ENCODE measurements at places on chromosomes 11 and 22. TPM values are rescaled to one million over a fixed set of nuclear protein-coding genes. Genes with fewer than 3 reads are reported as not detected.

DNA sequence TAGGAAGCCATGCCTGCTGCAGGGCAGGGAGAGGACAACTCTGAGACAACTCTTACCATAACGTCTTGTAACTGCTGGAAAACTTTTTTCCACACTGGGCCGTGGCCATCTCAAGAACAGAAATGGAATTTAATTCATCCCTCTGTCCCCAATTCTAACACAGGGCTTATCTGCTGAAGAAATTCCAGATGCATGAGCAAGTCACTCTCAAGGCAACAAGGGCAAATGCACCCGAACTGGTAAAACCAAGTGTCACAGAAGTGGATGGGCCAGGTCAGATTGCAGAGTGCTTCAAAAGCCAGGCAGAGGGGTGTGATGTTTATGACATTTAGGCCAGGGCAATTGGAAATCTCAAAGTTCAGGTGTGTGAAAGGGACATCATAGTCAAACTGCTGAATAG lies 7.4 kb downstream of the SMPD1 start:
- peak; percentile 44 for DNase-seq

GRCh38 chr11:126304457-126305075 lies 706 bp downstream of the DCPS start:
- no peak for DNase-seq

DNA sequence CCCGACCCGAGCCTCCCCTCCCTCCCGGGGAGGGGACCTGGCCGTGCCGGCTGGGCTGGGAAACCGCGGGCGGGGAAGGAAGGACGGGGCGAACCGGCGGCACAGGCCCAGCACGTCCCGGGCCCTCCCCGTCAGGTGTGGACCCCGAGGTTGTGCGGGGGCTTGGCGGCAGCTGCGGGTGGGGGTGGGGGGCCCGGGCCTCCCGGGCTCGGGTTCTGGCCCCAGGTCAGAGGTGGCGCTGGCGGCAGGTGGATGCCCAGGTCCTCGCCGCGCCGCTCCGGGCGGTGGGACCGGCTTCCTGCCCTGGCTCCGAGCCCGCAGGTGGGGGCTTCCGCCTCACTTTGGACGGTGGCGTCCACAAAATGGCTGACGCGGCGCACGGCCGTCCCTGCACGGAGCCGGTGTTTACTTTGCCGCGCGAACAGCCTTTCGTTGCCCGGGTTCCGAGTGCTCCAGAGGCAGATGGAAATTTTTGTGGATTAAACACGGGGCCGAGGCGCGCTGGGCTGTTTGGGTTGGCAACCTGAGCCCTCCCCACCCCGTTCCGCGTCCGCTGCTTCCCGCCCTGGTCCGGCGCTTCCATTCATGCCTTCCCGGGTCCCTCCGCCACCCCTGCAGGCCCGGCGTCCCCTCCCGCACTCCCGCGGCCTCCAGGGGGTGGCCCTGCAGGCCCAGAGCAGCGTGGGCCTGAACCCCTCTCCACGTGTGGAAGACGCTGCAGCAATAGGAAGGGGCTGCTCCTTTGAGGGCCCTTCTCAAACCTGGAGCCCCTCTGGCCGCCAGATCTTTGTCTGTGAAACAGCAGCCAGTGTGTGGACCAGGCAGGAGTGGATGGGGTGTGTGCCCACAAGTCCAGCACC lies 92.0 kb upstream of the KCNQ1OT1 start:
- no peak for DNase-seq

GRCh38 chr11:96014217-96014616 lies 90.3 kb upstream of the MTMR2 start:
- DNase-seq: peak; percentile 61

DNA sequence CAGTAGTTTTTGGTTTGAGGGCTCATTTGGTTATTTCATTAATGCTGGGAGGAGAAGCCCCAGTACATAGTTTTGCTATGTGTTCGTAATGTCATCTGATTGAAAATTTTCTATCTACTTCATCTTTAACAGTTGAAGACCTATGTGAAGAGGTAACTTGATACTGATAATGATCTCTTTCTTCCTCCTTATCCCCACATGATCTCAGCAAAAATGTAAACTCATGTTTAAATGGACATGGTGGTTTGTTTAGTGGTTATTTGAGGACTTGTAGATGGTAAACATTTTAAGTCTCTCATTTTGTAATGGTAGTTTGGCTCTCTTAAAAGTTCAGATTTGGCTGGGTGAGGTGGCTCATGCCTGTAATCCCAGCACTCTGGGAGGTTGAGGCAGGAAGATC lies 53.7 kb upstream of the SPTBN2 start:
- DNase-seq: no peak

- no peak for DNase-seq
Measured at GRCh38 chr22:23400286-23400981, 179.7 kb downstream of the IGLL1 start.

Gene PRRG4
- polyA plus RNA-seq: not detected

GRCh38 chr22:37822079-37822833 lies 926 bp upstream of the GALR3 start:
- DNase-seq: no peak

DNA sequence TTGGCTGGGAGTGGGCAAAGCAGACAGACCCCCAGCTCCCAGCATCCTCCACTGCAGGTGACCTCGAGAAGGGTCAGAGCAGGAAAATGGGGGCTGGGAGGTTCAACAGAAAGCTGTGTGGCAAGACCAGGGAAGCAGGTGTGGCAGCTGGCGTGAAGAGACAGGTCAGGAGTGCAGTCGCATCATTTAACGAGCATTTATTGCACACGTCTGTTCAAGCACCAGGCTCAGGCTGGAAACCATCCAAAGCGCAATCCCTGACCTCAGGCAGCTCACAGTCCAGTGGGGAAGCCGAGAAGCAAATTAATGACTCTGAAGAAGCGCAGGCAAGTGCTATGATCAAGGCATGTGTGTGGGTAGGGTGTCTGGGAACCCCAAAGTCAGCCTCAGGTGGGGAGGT lies 7.4 kb downstream of the SLC25A45 start:
- DNase-seq: no peak

DNA sequence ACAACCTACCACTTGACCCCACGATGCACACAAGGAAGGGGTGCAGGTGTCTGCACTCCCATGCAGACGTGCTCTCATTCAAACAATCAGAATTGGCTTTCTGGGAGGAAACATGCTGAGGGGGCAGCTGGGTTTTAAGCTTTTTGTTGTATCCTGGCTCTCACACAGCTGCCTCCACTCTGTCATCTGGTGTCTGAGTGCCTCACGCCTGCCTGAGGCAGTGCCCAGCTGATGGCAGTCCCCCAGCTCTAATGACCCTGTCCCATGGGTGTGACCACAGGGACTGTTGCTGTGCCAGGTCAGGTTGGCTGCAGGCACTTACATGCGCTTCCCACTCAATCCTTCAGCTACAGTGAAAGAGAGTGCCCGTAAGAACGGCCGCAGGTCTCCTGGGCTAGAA lies 53.7 kb downstream of the ARFGAP3 start:
- no peak for DNase-seq

DNA sequence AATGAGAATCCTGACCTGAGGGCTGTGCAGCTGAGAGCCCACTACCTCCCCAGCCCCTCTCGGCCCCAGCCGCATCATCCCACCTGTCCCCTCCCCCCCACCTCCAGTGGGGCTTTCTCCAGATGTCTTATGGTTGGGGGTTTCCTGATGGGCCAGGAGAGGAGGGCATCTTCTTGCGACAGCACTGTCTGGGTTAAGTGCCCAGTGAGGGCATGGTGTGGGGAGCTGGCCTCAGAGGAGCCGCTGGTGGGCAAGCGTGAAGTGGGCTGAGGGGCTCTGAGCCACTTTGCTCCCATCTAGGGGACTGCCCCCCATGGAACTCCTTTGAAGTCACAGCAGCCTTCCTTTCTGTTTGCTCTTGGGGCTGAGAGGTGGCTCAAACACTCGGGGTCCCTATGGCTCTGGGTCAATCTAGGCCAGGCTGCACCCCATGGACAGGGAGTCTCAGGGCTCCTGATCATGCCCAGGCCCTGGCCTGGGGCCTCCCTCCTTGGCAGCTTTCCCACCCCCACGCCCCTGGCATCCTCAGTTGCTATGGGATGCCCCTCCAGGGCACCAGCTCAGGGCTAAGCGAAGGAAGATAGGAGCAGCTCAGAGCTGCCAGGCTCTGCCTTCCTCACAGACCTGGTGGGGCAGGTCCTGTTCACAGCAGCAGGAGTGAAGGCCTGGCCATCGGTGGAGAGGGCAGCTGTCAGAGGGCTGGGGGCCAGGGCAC lies 11.0 kb upstream of the MIEF1 start:
- no peak for DNase-seq

DNA sequence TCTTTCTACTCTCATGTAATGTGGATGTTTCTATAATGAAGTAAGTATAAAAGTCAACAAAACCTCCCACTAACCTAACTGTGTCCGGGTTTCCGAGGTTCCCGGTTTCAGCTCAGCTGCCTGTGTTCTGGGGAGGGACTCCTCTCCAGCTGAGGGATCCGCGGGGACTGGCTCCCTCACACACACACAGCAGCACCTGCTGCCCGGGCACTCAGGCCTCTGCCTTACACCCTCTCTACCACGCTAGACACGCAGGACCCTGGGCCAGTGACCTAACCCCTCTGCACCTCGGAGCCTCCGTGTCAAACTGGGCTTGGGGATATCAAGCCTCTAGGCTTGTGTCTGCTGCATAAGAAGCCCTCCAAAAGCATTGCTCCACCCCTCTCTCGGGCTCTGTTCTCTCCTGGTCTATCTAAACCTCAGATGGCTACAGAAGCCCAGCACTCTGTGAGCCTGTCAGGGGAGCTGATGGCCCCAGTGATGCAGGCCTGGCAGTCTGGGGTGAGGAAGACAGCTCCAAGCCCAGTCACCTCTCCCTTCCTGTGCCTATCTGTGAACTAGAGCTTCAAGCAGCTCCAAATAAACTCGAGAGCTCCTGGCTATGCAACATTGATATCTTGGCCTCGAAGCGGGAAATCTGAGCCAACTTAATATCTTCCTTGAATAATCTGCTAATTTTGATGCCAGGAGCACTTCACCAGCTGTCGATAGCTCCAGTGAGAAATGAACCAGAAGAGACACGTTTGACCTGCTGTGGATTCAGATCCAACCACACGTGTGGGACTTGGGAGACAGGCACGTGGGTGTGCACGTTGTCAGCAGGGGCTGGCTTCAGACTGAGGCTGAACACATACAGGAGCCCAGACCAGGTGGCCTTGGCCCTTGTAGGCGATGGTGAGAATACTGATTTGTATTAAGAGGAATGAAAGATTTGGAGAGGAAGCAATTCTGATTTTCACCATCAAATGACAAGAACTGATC lies 232.7 kb upstream of the B3GAT1 start:
- no peak for DNase-seq

DNA sequence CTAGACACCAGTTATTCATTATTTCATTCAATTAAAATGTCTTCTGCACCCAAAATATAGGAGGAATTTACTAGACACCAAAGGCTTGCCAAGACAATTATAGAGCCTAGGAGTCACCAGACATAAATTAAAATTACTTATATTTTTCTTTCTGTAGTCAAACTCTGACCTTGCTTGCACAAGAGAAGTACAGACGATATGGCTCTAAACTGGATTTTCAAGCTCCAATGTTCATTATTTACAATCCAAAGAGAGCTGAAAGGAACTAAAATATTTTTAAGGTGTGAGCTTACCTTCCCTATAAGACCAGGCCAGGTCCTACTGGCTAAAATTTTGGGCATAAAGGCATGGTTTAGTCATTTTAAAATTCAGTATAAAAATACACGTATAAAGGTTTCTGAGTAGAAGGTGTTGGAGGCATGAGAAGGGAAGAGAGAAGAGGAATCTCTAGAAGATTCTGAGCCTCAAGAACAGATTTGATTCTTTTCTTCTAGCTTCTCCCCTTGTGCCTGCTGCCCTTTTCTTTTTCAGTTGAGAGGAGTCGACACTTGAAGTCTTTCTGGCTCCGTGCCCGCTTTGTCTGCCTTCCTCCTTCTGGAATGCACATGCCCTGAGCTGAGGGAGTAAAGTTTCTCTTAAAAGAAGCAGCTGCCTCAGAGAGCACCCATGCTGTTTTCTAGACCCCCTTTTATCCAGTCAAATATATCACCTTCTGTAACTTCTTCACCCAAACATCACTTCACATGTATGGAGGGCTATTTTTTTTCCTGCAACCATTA lies 13.5 kb downstream of the C11orf97 start:
- peak; percentile 74 for DNase-seq

DNA sequence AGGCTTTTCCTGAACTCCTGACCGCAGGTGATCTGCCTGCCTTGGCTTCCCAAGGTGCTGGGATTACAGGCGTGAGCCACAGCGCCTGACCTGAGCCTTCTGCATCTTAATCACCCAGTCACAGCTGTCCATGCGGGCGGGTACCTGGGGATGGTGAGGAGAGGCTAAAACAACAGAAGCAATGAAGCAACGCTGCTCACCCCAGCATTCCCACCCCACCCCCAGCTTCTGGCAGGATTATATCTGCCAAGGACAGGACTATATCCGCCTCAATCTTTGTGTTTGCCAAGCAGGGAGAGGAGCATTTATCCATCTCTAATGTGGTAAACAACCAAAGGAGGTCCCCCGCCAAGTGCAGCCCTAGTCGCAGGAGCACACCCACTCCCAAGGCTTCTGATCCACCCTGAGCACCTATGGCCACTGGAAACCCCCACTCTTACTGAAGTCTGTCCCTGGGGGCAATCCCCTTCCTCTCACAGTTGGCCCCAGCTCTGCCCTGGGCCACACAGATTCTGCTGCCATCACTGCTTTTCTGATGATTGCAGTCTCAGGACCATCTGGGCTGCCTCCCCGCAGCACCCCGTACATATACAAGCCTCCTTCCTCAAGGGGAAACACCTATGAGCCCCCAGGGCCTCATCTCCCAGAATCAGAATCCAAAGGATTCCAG lies 8.8 kb upstream of the LGALS2 start:
- DNase-seq: no peak

Gene VSIG10L2
- not detected for polyA plus RNA-seq

- peak; percentile 94 for DNase-seq
Measured at GRCh38 chr11:64868904-64869570, 9.4 kb downstream of the EHD1 start.

DNA sequence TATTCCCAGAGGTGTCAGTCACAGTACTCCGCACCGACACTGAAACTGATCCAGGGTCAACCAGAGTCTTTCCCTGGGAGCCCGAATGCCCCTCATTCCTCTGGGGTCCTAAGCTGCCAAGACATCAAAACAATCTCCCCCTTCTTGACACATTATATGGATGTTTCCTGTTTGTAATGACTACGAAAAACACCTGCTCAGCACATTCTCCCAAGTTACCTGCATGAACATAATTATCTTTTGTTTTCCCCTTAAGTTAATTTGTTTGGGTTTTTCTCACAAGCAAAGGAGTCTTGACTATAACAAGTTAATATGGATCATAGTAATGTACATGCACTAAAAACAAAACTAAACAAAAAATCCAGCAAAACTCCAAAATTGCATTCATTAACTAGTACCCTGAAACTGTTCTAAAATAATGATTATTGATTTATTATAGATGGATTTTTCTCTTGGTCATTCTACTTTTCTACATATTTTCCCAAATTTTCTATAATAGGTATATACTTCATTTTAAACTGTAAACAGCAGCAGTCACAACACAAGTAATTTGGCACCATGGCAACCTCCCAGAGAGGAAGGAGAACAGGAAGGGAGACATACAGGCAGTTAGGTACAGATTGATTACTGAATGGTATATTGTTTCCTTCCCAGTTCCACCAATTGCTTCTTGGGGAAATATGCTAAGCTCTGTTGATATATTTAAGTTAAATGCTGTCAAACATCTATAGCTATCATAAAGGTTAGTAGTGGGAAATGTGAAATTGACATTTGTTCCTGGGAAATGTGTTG lies 631.5 kb downstream of the METTL15 start:
- no peak for DNase-seq

GRCh38 chr22:17794726-17795542 lies 20.7 kb upstream of the BID start:
- DNase-seq: no peak

Gene FAM180B
- not detected for polyA plus RNA-seq

- peak; percentile 23 for DNase-seq
Measured at GRCh38 chr11:33646629-33647028, 54.0 kb downstream of the C11orf91 start.

GRCh38 chr11:94814272-94814976 lies 46.3 kb downstream of the AMOTL1 start:
- DNase-seq: no peak

Gene OR2AT4
- polyA plus RNA-seq: not detected

Data from IMR-90 (cell line).